ENCODE measurements at places on chromosomes 4 and X.

DNA sequence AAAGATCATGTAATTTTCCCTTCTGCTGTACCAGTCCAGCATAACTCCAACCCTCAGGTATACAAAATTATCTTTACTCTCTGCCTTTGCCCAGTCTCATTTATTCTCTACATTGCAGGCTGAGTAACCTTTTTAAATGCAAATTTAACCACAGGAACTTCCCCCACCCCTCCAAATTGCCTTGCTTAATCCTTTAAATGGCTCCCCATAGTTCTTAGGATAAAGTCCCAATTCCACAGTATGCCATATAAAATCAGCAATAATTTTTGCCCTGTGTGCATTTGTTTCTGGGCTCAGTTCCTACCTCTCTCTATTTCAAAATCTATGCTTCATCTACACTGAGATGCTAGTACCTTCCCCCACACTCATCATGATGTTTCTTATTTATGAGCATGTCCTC lies 879.7 kb downstream of the RPA4 start:
- no peak for DNase-seq

- no peak for DNase-seq
These were observed 137.6 kb upstream of the TBL1X start for GRCh38 chrX:9327086-9327746.

GRCh38 chrX:35699642-35700041 lies 98.5 kb upstream of the MAGEB16 start:
- no peak for DNase-seq

GRCh38 chr4:137651128-137651527 lies 118.8 kb upstream of the PCDH18 start:
- DNase-seq = no peak

- peak; percentile 62 for DNase-seq
These were observed 51.3 kb upstream of the NFKB1 start for GRCh38 chr4:102449751-102450352.

GRCh38 chr4:183702492-183702891 lies 43.4 kb downstream of the TRAPPC11 start:
- no peak for DNase-seq

GRCh38 chrX:42803320-42803719 lies 25.4 kb upstream of the PPP1R2C start:
- no peak for DNase-seq

DNA sequence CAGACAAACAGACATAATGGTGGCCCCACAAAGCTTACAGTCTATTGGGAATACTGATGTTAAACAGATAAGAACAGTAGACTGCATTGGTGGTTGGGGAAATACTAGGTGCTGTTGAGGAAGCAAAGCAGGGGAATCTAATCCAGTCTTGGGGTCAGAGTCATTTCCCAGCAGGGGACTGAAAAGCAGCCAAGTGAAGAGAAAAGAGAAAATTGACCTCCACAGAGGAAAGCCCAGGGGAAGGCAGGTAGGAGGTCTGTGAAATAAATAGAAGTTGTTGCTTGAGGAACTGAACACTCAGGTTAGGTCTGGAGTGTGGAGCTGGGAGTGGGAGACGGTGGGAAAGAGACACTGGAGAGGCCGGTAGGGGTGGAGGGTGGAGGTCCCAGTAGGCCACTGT lies 33.0 kb upstream of the LEF1 start:
- DNase-seq = no peak
